ENCODE measurements at places on chromosomes 4 and X. TPM values are rescaled to one million over a fixed set of nuclear protein-coding genes. Genes with fewer than 3 reads are reported as not detected.

Gene ATP11C
- total RNA-seq = 25.4 TPM

- peaks cover 8% of the 10 kb centered on the region for H3K4me1 ChIP-seq
- no peaks in the 10 kb centered on the region for H3K27me3 ChIP-seq
- H3K27ac ChIP-seq = no peak overlapping the region
These were observed 11.6 kb downstream of the TXLNG start for GRCh38 chrX:16797841-16798240.

DNA sequence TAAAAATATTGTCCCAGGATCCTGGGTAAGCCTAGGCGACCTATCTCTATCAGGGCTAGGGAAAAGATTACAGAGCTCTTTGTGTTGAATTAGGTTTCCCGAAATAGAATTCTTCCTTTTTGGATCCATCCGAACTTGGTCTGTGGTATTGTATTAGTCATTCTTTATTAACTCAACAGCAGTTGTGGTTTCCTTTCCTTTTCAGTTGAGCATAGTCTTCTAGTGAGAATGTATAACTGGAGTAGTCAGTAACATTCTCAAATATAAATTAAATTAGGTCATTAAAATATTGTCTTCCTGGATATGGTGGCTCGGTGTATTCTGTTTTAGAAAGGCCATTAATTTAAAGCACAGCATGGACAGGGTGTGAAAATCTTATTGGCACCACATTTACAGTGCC, 520.4 kb downstream of the NLGN4X start:
- H3K36me3 ChIP-seq = no peaks in the 10 kb centered on the region
- no peak overlapping the region for H3K4me3 ChIP-seq
- H3K27ac ChIP-seq = no peak overlapping the region
- no peaks in the 10 kb centered on the region for H3K27me3 ChIP-seq
- H3K4me1 ChIP-seq = no peaks in the 10 kb centered on the region

DNA sequence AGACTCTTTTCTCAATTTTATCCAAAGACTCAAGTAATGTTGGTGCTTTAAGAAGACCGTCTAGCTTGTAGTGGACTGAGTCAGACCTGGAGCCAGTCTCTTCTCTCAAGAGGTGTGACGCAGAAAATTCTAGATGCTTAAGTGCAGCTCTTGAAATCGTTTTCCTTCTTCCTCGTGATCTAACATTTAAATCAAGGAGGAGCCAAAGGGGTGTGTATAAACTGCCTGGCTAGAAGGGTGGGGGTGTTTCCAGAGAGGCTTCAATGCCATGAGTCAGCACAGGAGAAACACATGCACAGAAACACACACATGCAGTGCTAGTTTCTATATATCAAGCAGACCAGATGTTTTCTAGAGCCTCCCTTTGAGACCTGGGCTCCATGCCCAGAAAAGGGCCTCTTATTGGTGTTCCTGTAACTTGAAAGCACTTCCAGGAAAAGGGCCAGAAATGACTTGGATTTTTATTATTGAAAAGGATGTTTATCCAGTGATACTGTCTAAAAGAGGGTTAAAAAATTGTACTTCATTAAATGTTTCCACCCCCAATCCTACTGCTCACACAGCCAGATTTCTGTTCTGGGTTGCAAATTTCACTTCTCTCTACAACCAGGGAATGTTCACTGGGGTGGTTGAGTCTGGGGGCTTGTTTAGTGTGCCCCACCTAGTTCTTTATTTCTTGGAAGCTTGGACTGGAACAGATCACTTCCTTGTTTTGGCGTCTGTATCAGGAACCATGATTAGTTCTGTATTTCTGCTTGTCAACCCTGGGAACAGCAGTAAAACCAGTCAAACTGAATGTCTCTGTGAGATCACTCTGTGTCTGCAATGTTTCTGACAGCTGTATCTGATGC, at the start of gene CLIC2:
TSS of gene CLIC2 (minus strand) at position 129 of the 851 bp plus-strand sequence. CDS start 187 bp downstream, outside the sequence.
- H3K27me3 ChIP-seq = peaks cover 6% of the 10 kb centered on the region
- H3K4me3 ChIP-seq = no peak within 1 kb of the TSS
- H3K36me3 ChIP-seq = no peaks in the 10 kb centered on the region
- DNase-seq = no peak
- peaks cover 6% of the 10 kb centered on the region for H3K4me1 ChIP-seq
- no peak within 1 kb of the TSS for H3K27ac ChIP-seq

Gene UGT2B15
- total RNA-seq = not detected

Gene HTN1
- not detected for total RNA-seq

Gene NWD2
- not detected for total RNA-seq

DNA sequence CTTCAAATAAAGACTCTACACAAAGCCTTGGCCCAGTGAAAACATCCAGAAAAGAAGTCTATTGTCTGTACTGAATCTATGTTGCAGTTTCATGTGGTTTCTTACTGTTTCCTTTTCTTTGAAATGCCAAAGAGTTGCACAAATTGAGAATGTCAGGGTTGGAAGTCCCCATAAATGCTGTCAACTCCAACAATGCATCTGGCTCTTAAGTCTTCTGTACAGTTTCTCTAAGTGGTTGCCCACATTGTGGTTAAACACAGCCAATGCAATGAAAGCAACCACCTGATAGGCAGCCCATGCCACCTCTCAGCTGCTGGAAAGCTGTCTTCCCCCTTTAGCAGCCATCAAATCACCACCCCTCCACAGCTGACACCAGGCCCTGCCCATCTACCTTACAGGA, 67.2 kb upstream of the C1GALT1C1 start:
- peaks cover 21% of the 10 kb centered on the region for H3K36me3 ChIP-seq
- peak; percentile 45 for DNase-seq
- peak overlapping the region; percentile 14 for H3K4me3 ChIP-seq
- peaks cover 16% of the 10 kb centered on the region for H3K4me1 ChIP-seq

DNA sequence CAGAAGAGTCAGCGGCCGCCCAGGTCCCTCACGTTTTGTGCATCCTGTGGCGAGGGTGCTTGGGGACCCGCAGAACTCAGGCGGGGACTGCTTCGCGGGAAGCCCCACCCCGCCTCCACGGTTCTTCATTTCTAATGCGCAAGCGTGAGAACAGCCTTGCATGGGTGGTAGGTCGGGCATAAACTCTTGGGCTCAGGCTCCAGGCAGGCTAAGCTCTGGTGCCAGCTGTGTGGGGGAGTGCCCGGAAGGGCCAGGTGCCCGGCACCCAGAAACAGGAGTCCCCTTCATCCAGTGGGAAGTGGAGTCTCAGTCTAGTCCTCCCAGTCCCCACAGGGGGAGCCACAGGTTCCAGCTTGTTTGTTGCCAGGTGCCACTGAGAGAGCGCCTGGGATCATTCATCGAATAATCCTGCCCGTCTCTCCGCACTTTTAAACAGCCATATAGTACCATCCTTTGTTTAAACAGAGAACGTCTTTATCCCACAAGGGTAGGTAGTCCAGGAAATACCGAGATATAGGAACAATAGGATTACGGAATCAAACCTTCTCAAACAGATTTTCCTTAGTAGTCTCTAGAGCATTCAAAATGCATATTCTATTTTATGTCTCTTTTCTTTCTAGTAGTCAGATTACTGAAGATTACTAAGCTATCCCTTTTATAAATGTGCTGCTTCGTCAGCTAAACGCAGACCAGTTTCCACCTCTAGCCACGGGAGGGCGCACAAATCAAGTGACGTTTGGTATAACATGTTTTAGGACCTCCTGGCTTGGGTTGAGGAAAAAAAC, 12.7 kb upstream of the RBBP7 start:
- peaks cover 3% of the 10 kb centered on the region for H3K27me3 ChIP-seq
- H3K4me1 ChIP-seq = peaks cover 5% of the 10 kb centered on the region
- peak overlapping the region; percentile 74 for H3K4me3 ChIP-seq
- peak; percentile 63 for DNase-seq

DNA sequence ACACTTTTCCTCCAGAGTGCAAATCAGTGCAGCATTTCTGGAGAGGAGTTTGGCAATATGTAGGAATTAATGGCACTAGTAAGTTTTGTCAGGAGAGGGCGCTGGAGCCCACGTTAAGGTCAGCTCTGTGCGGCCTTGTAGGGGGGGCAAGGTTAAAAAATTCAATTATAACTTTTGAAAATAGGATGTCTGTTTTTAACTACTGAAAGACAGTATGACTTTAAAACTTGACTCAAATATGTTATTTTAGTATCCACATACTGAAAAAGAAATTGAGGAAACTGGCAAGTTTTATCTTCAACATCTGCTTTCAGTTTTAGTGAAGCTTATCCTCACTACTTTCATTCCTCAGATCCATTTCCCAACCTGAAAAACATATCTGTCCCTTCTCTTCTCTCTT, 30.9 kb upstream of the HSD17B13 start:
- no peaks in the 10 kb centered on the region for H3K4me1 ChIP-seq
- no peak for DNase-seq
- H3K4me3 ChIP-seq = no peak overlapping the region
- peaks cover 8% of the 10 kb centered on the region for H3K36me3 ChIP-seq
- no peaks in the 10 kb centered on the region for H3K27me3 ChIP-seq

Gene HSFX1
- 0.25 TPM for total RNA-seq

- no peak overlapping the region for H3K4me3 ChIP-seq
- no peak for DNase-seq
- no peak overlapping the region for H3K27ac ChIP-seq
- no peaks in the 10 kb centered on the region for H3K36me3 ChIP-seq
These were observed 79.6 kb downstream of the AFF2 start for GRCh38 chrX:148580016-148580415.

DNA sequence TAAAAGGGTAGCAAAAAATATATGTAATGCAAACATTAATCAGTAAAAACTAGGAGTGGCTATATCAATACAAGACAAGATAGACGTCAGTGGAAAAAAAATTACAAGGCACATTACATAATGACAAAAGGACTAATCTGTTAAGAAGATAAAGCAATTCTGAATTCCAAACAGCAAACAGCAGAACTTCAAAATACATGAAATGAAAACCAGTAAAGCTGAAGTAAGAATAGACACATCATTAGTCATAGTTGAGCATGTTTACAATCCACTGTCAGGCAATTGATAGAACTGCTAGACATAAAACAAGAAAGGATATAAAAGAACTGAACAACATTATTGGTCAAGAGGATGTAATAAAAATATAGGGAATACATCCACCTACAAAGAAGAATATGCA, 12.2 kb downstream of the SULT1B1 start:
- no peaks in the 10 kb centered on the region for H3K27me3 ChIP-seq
- no peak overlapping the region for H3K4me3 ChIP-seq
- peaks cover 26% of the 10 kb centered on the region for H3K36me3 ChIP-seq
- H3K27ac ChIP-seq = no peak overlapping the region
- peaks cover 4% of the 10 kb centered on the region for H3K4me1 ChIP-seq

Gene EREG
- not detected for total RNA-seq

GRCh38 chr4:7787681-7788141, 151.9 kb downstream of the AFAP1 start:
- no peak for DNase-seq
- H3K27me3 ChIP-seq = no peaks in the 10 kb centered on the region
- H3K36me3 ChIP-seq = peaks cover 2% of the 10 kb centered on the region
- no peak overlapping the region for H3K4me3 ChIP-seq
- peaks cover under 1% of the 10 kb centered on the region for H3K4me1 ChIP-seq

Gene GC
- total RNA-seq = not detected

GRCh38 chr4:20159516-20159915, 92.2 kb upstream of the SLIT2 start:
- no peak for DNase-seq
- H3K4me1 ChIP-seq = no peaks in the 10 kb centered on the region
- H3K27me3 ChIP-seq = no peaks in the 10 kb centered on the region
- no peak overlapping the region for H3K4me3 ChIP-seq

Gene SUPT20HL2
- total RNA-seq = not detected

DNA sequence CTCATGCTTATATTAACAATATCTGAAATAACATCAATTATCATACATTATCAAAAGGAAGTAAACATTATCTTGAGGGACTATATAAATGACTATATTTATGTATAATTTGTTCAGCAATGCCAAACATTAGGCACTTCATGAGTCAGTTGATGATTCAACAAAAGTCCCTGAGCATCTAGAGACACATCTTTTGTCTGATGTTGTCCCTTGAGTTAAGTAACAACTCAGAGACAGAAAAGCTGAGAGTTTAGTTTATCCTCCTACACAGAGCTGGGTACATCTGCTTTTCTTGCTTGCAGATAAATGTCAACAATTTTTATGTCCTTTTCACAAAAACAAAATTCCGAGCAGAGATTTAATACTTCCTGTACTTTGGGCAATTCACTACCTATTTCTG, 311.1 kb downstream of the INPP4B start:
- peaks cover 11% of the 10 kb centered on the region for H3K4me1 ChIP-seq
- no peaks in the 10 kb centered on the region for H3K36me3 ChIP-seq
- H3K4me3 ChIP-seq = no peak overlapping the region
- no peak for DNase-seq

- peak overlapping the region; percentile 83 for H3K4me3 ChIP-seq
- peaks cover 33% of the 10 kb centered on the region for H3K4me1 ChIP-seq
- peaks cover 10% of the 10 kb centered on the region for H3K36me3 ChIP-seq
- DNase-seq = peak; percentile 53
- peak overlapping the region; percentile 56 for H3K27ac ChIP-seq
These were observed 12.9 kb downstream of the PPP2R3B start for GRCh38 chrX:373641-374471.

DNA sequence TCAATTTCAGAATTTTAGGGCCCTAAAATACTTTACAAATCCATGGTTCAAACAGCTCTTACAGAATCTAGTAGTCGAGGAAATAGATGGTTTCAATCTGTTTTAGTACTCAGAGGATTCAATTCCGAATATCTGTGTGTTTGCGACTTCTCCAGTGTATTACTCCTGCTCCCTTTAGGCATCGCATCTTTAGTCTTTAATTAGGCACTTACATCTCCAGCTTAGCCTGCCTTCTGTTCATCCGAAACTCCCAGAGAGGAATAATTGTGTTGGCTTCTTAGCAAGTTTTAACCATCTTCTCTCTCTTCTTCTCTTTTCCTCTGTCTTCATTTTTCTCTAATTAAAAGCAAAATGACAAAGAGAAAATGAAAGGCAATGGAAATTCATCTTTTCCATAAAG, 1901.3 kb upstream of the TENM3 start:
- H3K27ac ChIP-seq = no peak overlapping the region
- H3K4me3 ChIP-seq = no peak overlapping the region
- H3K36me3 ChIP-seq = no peaks in the 10 kb centered on the region
- H3K27me3 ChIP-seq = no peaks in the 10 kb centered on the region
- no peak for DNase-seq

DNA sequence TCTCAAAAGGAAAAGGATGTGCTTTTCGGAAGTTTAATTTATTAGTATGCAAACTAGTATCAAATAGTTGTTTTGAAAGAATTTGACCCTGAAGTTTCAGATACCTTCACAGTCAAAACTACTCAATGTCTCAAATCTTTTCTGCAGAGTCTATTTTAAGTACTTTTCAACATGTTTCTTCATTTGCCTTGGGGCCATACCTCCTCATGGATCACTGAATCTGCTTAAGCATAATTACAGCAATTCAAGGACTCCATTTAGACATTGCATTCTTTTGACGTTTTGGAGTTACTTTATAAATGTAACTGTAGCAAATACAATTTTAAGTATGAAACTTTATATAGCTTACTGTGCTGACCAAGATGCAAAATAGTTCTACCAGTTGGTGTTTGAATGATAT, 25.5 kb downstream of the PALLD start:
- no peak overlapping the region for H3K4me3 ChIP-seq
- peaks cover 6% of the 10 kb centered on the region for H3K27me3 ChIP-seq
- DNase-seq = no peak
- H3K4me1 ChIP-seq = no peaks in the 10 kb centered on the region

GRCh38 chr4:30875658-30876269, 155.6 kb downstream of the PCDH7 start:
- no peaks in the 10 kb centered on the region for H3K27me3 ChIP-seq
- no peak overlapping the region for H3K27ac ChIP-seq
- H3K4me1 ChIP-seq = no peaks in the 10 kb centered on the region
- no peak for DNase-seq
- no peak overlapping the region for H3K4me3 ChIP-seq
- H3K36me3 ChIP-seq = no peaks in the 10 kb centered on the region

All from activated naive CD8-positive, alpha-beta T cell treated with anti-CD3 and anti-CD28 coated beads for 36 hours (primary cell).